ENCODE measurements at places on chromosomes 3 and 15.

DNA sequence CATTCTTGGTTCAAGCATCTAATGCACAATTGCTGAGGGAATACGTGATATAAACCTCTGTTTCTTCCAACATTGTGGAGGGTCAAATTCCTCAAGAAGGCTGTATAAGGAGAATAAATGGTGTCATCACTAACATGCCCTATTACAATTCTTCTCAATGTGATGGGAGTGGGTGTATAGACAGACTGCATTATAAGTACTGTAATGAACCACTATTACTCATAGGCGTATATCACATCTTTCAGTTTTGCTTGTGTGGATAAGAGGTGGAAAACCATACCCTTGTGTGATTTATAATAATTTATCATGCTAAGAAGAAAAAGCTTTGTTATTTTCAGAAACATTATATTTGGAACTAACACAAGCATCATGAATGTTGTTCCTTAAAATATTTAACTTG lies 35.3 kb upstream of the BBX start:
- DNase-seq, result no peak

DNA sequence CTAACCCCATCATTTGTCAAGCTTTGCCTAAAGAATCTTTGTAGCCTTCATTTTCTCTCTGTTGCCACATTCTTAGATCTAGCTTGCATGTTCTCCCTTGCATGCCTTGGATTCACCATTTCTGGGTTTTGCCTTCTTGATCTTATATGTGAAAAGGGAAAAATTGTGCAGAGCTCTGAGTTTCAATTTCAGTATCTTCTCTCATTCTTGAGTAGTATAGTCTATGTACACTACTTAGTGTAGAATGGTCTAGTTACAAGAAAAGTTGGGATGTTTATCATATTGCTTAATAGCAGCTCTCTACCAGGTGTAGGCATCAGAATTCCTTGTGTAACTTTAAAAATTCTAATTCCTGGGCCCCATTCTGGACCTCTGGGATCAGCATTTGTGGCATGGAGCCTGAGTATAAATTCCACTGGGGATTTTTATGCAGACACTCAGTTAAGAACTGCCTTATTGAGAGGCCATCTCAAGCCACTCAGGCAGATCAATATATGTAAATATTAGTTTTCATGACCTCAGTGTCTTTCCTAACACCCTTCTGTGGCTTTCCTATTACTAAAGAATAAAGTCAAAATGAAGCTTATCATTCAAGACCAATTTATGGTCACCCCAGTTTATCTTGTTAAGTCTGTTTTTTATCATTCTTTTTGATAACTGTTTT lies 23.4 kb downstream of the GTF2E1 start:
- DNase-seq, result no peak

DNA sequence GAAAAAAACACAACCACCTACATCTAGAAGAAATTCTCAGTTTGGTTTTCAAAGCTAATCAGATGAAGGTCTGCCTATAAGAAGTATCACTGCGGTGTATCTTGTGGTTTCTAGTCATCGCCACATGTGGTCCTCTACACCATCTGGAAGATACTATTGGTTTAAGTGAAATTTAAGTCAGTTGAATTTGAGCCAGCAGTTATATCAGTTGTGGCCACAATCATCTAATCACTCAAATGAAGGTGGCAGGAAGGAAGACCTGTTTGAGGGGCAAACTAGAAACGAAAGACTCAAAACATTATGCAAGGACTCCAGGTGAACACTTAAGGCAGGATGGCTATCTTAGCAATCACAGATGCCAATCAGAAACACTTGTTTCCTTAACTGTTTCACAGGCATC lies 48.7 kb downstream of the ETV5 start:
- DNase-seq, result no peak

DNA sequence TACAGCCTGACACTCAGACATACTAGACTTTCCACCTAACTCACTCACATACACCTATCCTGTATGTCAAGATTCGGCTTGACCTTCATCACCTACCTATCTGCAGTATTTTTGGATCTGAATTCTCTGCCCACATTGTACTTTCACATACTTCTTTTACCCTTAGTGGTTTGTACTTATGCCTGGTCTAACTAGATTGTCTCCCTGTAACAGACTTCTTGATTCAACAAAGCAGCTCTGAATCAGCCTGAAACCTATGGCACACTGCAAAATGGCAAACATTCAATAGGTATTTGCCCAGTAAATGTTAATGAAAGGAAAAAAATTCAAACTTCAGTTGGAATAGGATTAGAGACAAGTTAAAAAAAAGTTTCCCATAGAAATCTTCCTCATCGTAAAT lies 106.5 kb downstream of the UBE3A start:
- no peak for DNase-seq

DNA sequence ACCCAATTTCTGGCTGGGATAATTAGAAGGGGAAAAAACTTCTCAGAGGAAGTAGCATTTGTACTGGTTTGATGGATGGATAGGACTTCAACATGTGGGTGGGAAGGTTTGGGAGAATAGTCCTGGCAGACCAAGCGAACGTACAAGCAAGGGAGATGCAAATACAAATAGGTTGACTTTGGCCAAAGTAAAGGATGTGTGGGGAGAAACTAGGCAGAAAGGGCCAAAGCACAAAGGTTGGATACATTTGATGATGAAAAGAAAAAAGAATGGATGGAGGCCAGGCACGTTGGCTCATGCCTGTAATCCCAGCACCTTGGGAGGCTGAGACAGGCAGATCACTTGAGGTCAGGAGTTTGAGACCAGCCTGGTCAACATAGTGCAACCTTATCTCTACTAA lies 63.4 kb downstream of the ERC2 start:
- no peak for DNase-seq

- no peak for DNase-seq
These were observed 174.4 kb downstream of the ARRDC4 start for GRCh38 chr15:98134905-98135304.

GRCh38 chr3:78589778-78590177 lies 1178.0 kb downstream of the ROBO1 start:
- no peak for DNase-seq

GRCh38 chr3:30641416-30642251 lies 35.2 kb downstream of the TGFBR2 start:
- no peak for DNase-seq

- DNase-seq, result no peak
These were observed 79.7 kb upstream of the FLNB start for GRCh38 chr3:57928511-57928910.

GRCh38 chr15:50590288-50590687 lies 43.8 kb upstream of the USP50 start:
- no peak for DNase-seq
